Stimulated activated CD8-positive, alpha-beta memory T cell treated with anti-CD3 and anti-CD28 coated beads, Interleukin-2, amount 100 ng/mL, for 1 hour (primary cell): ENCODE measurements at places on chromosomes 4 and X.
A peak's percentile ranks its signal among the peaks of the same experiment; 100 is the strongest.

GRCh38 chr4:76584241-76585152, 149.5 kb downstream of the SHROOM3 start:
- no peak for DNase-seq

DNA sequence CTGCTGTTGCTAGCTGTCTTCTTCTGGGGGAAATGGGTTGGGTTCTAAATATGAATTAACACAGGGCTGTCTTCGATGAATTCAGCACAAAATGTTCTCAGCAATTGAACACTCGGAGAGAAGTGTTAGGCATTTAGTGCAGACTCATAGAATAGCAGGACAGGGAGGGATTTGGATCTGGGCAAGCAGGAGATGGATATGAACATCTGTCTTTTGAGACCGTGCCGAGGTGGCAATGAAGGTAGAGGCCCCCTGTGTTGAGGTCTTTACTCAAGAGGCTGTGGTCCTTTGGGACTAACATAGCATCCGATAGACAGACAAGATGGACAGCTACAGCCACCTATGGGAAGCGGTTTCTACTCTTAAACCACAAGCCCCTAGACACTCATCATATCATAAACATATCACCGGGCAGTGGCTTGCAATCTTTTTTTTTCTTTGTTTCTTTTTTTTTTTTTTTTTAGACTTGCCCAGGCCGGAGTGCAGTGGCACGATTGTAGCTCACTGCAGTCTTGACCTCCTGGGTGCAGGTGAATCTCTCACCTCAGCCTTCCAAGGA, 6.7 kb downstream of the CD99 start:
- DNase-seq, result no peak

- DNase-seq, result no peak
These were observed 831.2 kb downstream of the CCSER1 start for GRCh38 chr4:90958256-90958895.

- DNase-seq, result peak; percentile 16
These were observed 4.5 kb downstream of the DTHD1 start for GRCh38 chr4:36285784-36286480.
